ENCODE measurements at places on chromosomes 7 and 10.

- no peak for DNase-seq
These were observed 32.4 kb downstream of the UNC5B start for GRCh38 chr10:71244431-71245419.

DNA sequence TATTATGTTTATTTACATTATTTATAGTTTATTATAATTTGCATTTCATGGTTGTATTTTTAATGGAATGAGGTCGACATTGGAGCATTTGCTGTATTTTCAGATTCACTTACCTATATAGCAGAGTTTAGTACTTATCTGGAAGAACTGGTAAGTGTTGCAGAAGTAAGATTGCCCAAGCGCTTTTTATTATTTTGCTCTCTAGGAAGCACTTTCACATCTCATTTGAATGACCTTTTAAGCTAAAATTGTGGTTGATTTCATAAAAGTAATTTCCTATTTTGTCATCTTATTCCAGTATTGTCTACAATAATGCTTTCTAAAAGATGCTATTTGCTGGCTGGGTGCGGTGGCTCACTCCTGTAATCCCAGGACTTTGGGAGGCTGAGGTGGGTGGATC, 28.6 kb downstream of the SEC61A2 start:
- DNase-seq = no peak

DNA sequence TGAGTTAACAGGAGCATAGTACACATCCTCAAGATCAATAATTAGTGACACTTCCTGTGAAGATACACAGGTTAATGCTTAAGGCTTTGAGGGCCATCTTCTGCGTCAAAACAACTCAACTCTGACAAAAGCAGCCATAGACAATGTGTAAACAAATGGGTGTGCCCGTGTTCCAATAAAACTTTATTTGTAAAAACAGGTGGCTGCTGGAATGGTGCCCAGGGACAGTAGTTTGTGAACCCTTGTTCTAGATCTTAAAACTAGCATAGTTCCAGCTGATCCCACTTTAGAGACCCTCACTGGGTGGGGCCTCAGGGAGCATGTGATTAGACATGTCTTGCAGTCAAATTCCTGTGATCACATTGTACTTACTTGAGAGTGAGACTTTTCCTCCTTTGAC, 7.8 kb downstream of the OR2A14 start:
- DNase-seq = no peak

DNA sequence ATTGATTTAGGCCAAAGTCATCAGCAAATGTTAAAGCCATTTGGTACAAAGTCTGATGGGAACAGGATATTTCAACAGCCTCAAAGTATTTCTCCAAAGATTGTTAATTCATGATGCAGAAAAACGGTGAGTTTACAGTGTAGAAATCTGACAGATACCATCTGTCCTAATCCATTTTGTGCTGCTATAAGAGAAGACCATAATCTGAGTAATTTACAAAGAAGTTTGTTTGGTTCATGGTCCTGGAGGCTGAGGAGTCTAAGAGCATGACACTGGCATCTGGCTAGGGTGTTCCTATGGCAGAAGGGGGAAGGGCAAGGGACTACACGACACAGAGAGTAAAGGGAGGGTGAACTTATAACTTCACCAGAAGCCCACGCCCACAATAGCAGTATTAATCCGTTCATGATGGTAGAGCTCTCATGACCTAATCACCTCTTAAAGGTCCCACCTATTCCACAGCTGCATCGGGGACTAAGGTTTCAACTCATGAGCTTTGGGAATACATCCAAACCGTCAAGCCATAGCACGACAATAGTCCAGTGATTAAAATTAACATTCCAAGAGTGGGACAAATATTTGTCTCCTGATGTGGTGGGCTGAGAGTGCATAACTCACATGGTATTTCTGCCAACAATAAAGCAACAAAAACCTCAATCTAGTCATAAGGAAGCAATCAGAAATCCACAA, 298.6 kb upstream of the AKR1E2 start:
- no peak for DNase-seq

DNA sequence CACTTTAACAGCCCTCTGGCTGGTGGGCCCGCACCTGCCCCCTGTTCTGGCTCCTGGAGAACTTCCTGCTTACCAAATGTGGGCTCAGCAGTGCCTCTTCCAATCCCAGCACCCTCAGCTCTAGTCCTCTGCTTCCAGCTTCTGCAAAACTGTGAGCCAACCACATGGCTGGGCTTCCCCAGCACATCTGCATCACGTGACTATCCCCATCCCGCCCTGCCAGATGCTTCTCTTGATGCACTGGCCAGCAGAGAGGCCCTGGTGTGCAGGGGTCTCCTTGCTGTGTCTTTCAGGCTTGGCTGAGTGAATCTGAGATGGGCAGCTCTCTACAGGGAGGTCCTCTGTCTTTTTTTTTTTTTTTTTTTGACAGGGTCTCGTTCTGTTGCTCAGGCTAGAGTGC, 43.8 kb upstream of the DMBT1 start:
- no peak for DNase-seq

- DNase-seq = no peak
These were observed 331.0 kb upstream of the MGMT start for GRCh38 chr10:129136074-129136473.

GRCh38 chr10:14302035-14302434, 28.7 kb downstream of the FRMD4A start:
- no peak for DNase-seq

DNA sequence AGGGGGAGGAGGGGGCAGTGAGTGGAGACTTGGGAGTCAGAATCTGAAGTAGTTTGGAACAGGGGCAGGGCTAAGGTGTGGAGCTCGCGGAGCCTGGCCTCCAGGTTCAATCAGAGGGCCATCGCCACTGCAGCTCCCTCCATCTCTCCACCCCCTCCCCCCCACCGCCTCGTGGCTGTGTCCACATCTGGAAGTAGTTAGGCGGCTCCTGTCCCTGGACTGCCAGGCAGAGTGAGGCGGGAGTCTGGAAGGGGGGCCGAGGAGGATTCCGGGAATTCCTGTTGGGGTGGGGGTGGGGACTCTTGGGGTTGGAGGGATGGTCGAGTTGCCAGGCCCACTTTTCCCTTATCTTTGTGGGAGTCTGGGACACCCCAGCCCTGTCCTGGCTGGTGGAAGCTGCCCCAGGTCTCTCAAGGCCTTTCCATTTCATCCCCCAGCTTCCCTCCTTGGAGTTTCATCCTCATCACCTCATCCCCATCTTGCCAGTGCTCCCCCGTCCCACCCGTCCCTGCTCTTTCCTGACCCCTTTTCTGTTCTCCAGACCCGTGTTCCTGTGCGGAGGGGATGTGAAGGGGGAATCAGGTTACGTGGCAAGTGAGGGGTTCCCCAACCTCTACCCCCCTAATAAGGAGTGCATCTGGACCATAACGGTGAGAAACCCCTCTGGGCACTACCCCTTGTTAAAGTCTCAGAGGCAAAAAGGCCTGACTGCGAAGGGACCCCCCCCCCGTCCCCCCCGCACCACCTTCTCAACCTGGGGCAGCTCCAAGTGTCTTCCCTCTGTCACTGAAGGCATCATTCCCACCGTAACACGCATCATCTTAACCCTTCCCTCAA, 944 bp downstream of the PCOLCE start:
- DNase-seq = peak; percentile 75

- DNase-seq = no peak
These were observed 99.4 kb upstream of the TMEM106B start for GRCh38 chr7:12111422-12112405.

DNA sequence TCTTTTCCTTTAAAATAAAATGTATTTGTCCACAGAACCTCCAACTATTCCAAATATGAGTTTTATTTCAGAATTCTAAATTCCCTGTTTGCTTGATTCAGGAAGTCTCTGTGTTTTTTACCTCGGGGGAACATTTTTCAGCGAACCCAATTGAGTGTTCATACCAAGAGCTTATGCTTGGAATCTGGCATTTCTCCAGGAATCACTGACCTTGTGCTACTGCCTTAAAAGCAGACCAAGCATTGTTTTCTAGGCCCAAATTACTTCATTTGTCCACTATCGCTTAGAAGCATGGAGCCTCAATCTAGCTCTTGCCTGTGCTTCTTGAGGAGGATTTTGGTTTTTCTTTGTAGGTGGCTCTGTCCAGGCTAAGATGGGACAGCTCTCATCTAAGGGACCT, 59.4 kb downstream of the EBLN1 start:
- no peak for DNase-seq

GRCh38 chr7:82255706-82256105, 187.9 kb downstream of the CACNA2D1 start:
- no peak for DNase-seq

GRCh38 chr10:121069061-121069850, 218.1 kb downstream of the WDR11 start:
- DNase-seq = no peak

DNA sequence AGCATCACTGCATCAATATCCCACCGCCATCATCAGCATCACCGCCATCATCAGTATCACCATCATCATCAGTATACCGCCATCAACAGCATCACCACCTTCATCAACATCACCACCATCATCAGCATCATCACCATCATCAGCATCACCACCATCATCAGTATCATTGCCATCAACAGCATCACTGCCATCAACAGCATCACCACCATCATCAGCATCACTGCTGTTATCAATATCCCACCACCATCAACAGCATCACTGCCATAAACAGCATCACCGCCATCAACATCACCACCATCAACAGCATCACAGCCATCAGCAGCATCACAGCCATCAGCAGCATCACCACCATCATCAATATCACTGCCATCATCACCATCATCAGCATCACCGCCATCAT, 115.8 kb downstream of the RGS10 start:
- no peak for DNase-seq

GRCh38 chr7:2326951-2327350, 12.7 kb upstream of the SNX8 start:
- DNase-seq = no peak

- peak; percentile 32 for DNase-seq
These were observed 1.3 kb downstream of the NFE2L3 start for GRCh38 chr7:26153241-26153822.

GRCh38 chr7:3430588-3430987, 129.5 kb downstream of the SDK1 start:
- DNase-seq = peak; percentile 83

DNA sequence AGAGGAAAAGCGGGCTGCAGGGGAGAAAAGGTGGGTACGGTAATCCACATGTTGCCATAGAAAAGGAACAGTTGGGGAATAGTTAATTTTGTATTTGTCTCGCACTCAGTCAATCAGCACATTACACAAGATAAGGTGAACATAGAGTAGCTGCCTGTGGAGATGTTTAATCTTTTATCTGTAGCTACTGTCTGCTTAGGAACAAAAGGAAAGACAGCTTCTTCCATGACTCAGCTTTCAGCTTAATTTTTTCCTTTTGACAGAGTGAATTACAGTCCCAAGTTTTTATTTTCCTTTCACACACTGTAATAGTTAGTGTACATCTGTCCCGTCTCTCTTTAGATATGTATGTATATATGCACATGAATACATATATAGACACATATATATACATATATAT, 39.3 kb upstream of the PODXL start:
- DNase-seq = no peak

- DNase-seq = no peak
These were observed 32.3 kb downstream of the AGR3 start for GRCh38 chr7:16849296-16850148.

- DNase-seq = no peak
These were observed 218.3 kb downstream of the TRIL start for GRCh38 chr7:28739826-28740225.

GRCh38 chr7:28179120-28180030, 1.2 kb downstream of the JAZF1 start:
- DNase-seq = peak; percentile 55

DNA sequence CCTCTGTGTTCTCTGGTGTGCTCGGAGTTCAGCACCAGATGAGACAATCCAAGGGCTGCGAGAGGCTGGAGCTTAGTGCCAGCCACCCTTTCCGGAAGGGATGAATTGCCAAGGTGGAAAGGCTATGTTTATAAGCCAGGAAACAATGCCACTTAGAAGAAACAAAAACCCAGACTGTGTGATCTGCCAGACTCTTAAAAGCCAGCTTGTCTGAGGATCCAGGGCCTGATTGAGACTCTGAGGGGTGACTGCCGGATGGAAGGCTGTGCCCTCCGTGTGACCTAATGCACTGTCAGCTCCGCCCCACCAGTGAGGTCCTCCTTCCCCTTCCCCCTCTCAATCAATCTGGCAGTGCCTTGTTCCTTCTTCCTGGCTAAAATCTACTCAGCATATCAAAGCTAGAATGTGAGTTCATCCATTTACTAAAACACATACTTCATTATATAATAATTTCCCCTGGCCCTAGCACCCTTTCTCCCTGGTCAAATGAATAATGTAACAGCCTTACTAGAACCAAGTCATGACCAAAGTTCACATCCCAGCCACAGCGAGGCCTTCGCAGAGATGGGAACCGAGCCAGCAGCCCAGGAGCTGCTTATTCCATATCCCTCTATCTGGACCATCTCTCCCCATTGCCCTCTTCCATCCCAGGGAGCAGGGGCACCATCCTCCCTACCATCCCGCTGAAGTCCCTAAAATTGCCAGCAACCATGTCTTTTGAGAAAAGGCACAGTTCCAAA, 25.5 kb downstream of the FAM107B start:
- DNase-seq = no peak

Data from Caco-2 (cell line).